Tibial artery (tissue), 4 donors: ENCODE measurements at places on chromosomes 4 and X.

DNA sequence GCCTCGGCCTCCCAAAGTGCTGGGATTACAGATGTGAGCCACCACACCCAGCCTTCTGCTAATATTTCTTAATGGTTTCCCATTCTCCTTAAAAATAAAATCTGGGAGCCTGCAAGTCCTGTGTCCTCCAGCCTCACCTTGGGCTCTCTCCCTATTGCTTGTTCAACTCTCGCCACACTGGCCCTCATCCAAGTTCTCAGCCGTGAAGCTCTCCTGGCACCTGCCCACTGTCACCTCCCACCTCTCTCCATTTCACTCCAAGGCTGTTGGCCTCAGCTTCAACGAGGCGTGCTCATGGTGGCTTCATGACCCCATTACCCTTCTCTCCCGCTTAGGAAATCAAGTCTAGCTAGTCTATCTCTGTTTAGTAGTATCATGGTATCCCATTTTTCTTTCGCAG is 9.5 kb upstream of the ETNPPL start:
- no peak for DNase-seq

DNA sequence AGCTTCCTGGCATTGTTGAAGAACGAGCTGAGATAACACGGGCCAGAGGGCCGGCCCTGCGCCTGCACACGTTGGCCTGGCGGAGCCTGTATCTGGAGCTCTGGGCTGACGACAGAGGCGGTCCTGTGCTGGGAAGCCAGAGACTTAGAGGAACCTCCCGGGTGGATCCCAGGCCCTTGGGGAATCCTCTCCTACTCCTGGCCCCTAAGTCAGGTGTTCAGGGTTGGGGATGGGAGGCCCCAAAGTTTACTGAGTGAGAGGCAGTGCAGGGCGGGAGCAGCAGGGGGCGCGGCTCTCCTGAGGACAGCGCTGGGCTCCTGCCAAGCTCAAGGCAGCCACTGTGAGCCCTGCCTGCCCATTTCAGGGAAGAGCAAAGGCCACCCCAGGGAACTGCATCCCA is 2.5 kb upstream of the HTRA3 start:
- DNase-seq, result no peak

- DNase-seq, result no peak
These were observed 238.5 kb upstream of the BOD1L1 start for GRCh38 chr4:13865871-13866669.

DNA sequence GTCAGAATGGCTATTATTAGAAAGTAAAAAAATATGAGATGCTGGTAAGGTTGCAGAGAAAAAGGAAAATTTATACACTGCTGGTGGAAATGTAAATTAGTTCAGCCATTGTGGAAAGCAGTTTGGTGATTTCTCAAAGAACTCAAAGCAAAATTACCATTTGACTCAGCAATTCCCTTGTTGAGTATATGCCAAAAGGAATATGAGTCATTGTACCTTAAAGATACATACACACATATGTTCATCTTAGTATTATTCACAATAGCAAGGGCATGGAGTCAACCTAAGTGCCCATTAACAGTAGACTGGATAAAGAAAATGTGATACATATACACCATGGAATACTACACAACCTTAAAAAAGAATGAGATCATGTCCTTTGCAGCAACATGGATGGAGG is 148.2 kb downstream of the COMMD8 start:
- DNase-seq, result no peak

DNA sequence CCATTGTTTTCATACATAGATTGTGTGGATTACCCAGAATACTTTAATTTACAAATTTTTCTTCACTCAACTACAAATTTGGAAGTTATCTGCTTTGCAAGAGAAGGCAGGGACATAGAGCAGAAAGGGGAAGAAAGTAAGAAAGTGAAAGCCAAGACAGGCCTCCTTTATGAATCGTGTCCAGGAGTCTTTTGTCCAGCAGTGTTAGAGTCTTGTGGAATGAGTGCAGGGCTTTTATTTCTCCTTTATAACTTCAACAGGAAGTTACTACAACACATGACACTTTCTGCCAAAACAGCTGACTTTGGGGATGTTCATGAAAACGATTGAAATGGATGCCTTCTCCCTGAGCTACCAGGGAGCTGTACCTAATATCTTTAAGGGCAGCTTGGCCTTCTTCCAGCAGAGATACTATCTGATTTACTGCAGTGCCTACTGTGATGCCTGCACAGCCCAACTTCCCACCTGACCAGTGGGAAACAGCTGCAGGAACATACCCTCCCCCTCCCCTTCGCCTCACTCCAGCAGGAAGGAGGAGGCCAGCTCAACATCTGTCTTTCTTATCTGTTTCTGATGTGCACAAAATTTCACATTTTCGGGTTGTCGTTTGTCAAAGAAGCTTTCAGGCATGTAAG is 557.7 kb upstream of the SLIT2 start:
- no peak for DNase-seq

DNA sequence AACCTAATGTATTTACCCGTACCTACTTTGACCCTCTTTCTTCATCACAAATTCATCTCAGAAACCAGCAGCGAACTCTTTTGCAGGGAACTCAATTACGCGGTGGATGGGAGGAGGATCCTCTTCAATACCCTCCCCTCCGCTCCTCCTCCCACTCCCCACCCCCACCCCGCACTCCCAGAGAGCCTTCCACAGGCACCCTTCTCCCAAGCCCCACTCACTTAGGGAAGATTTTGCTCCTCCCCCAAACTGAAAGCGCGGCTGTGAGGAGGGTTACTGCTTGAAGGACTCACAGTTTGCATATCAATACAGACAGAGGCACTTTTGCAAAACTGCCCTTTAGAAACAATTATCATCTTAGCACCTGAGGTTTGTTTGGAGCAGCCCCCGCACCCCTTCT is 960 bp upstream of the IL1RAPL1 start:
- no peak for DNase-seq

DNA sequence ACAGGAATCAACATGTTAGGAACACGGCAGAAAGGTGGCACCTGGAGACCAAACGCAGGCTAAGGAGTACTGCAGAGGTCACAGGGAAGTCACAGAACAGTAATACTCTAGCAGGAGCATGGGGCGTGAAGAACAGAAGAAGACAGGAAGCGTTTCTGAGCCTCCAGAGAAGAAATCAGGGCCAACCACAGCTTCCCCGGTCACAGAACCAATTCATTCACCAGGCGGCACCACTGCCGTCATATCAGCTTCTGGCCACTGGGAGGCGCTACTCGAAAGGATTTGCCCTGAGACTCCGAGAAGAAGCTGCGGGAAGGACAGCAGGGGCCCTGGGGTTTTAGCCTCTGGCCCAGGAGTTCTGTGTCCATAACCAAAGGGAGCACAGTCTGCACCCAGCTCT is 78.0 kb upstream of the DRD5 start:
- DNase-seq, result peak; percentile 36

DNA sequence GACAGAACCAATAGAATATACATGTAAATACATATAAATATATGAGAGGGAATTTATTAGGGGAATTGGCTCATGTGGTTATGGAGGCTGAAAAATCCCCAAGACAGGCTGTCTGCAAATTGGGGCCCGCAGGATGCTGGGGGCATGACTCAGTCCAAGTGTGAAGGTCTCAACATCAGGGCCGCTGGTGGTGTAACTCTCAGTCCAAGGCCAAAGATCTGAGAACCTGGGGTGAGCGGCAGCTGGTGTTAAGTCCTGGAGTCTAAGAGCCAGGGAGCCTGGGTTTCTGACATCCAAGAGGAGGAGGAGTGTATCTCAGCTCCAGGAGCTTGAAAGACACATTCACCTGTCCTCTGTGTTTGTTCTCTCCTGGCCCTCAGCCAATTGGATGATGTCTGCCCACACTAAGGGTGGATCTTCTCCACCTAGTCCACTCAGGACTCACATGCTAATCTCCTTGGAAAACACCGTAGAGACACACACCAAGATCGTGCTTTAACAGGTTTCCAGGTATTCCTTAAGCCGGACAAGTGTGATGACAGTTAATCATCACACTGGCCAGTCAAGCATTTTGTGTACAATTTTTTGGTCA is 28.9 kb downstream of the TIGD2 start:
- no peak for DNase-seq

- no peak for DNase-seq
These were observed 41.9 kb downstream of the TNIP2 start for GRCh38 chr4:2714061-2714770.

GRCh38 chrX:9489234-9489633 is 24.4 kb downstream of the TBL1X start:
- no peak for DNase-seq

- no peak for DNase-seq
These were observed 46.0 kb downstream of the LNX1 start for GRCh38 chr4:53545273-53545672.

GRCh38 chrX:25523574-25524540 is 508.1 kb upstream of the ARX start:
- no peak for DNase-seq

DNA sequence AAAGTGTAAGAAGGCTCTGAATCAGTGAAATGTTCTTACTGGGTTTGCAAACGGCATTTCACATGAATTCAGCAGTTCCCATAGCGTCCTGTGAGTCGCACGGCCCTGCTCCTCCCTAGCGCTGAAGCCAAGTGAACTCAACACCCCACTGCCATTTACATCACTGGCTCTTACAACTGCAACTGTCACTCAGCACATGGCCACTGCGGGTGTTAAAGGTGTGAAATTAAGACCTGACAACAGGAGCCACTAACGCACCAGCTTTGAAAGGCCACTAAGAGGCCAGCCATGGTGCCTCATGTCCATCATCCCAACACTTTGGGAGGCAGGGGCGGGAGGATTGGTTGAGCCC is 31.7 kb downstream of the RNF212 start:
- DNase-seq, result no peak

DNA sequence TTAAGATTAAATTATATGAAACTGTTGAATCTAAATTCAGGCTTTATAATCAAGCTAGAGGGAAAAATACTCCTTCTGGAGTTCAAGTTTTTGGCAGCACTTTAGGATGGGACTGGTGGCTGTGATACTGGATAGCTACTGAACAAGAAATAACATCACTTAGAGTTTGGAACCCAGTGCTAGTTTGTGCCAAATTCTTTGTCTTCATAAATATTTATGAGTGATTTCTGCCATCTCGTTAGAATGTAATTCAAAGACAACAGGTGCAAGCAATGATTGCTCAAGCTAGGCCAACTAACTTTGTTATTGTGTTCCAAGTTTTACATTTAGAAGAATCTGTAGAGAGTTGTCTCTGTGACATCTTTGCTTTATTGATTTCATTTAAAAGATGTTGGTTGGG is 417.9 kb downstream of the FAT4 start:
- no peak for DNase-seq

DNA sequence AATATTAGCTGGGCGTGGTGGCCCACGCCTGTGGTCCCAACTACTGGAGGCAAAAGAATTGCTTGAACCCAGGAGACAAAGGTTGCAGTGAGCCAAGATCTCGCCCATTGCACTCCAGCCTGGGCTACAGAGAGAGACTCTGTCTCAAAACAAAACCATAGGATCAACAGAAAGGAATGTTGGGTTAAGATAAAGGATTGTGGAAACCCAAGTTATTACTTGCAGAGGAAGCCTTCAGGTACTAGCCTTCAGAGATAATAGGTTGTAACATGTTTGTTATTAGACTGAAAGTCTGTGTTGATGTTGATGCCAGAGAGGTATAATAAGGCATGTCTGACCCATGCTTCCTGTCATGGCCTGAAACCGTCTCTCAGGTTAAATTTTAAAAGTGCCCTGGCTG is 16.9 kb downstream of the SSX5 start:
- DNase-seq, result no peak
